Caco-2 (cell line): ENCODE measurements at places on chromosomes 1 and 21. TPM values are rescaled to one million over a fixed set of nuclear protein-coding genes. Genes with fewer than 3 reads are reported as not detected.

DNA sequence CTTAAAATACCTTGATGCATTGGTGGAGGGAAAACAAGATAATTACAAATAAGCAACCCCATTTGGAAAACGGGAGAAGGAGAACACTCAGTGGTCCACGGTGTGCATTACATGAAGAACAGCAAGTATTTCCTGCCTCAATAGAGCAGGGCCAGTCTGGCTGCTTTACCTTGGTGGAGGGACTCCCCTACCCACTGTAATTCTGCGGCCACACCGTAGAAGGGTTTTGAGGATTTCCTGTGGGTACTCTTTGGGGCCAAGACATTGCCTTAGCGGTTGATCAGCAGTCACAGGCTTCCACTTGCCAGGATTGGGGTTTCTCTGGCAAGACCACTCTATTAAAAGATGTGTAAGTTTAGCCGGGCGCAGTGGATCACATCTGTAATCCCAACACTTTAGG, 16.3 kb upstream of the TMEM54 start:
- no peak for DNase-seq

DNA sequence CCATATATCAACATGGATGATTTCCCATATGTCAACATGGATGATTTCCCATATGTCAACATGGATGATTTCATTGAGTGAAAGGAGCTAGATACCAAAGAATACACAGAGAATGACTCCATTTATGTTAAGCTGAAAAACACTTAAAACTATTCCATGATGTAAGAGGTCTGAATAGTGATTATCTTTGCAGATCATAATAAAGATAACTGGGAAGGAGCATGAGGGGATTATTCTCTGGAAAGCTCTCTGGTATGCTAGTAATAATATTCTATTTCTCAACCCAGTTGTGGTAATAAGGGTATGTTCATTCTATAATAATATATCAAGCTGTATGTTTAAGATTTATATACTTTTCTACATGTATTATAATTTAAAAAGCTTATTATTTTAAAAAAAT, 14.1 kb downstream of the SYNJ1 start:
- DNase-seq: no peak

DNA sequence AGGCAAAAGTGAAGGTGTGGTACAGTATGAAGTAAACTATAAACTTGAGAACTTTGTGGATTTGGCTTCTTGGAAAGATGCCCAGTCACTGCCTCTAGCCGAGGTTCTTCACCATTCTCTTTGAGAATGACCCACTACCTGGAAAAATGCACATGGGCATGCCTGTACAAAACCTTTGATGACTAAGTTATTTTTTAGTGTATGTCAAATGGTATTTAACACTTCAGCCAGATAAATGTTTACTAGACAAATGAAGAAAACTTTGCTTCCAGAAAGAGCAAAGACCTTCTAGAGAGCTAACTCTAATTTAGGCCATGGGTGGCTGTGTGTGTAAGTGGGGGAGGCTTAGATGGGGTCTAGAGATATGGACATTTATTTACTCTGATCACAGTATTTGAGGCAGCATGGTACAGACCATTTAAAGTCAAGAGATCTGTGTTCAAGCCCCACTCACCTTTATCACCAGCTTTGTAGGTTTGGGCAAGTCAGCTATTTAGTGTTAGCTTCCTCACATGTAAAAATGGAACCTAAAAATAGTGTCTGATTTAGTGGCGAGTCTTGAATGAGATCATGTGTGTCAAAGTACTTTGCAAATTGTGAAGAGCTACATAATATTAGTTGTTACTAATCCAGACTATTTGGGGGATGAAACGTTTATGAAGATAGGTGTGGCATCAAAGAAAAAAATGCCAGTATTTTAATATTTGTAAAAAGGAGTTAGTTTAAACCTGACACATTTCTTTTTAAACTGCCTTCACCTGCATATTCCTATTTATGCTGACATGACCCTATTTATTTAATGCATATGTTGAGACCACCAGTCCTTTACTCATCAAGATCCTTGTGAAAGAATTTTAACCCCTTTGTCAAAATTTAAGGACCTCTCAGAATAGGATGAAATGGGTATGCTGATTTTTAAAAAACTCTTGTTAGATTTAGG, 20.2 kb downstream of the NFYC start:
- no peak for DNase-seq

- no peak for DNase-seq
Observed at GRCh38 chr1:205315008-205315618, 6.4 kb downstream of the NUAK2 start.

Gene LGALS8
- 67.4 and 72.3 TPM in 2 replicates for total RNA-seq

Gene DNAH14
- total RNA-seq: 57.3 and 63.2 TPM in 2 replicates
